ENCODE measurements at places on chromosomes 1 and 21.

GRCh38 chr1:227849251-227849650 is 33.8 kb downstream of the PRSS38 start:
- no peak for DNase-seq

DNA sequence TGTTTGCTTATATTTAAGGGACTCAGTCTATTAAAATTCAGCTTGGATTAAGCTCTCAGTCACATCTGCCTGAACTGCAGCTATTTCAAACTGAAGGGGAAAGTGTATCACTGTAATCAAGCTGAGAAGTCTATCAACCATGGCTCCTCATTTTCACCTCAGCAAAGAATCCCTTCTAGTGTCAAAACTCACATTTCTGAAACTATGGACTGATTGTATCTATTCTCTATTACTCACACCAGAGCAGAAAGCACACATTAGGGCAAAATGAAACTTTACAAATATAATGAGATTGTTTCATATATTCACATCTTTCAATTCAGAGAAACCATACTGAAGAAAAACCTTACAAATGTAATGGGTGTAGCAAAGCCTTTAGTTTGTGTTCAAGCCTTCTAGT is 14.6 kb upstream of the C1orf146 start:
- DNase-seq: no peak

DNA sequence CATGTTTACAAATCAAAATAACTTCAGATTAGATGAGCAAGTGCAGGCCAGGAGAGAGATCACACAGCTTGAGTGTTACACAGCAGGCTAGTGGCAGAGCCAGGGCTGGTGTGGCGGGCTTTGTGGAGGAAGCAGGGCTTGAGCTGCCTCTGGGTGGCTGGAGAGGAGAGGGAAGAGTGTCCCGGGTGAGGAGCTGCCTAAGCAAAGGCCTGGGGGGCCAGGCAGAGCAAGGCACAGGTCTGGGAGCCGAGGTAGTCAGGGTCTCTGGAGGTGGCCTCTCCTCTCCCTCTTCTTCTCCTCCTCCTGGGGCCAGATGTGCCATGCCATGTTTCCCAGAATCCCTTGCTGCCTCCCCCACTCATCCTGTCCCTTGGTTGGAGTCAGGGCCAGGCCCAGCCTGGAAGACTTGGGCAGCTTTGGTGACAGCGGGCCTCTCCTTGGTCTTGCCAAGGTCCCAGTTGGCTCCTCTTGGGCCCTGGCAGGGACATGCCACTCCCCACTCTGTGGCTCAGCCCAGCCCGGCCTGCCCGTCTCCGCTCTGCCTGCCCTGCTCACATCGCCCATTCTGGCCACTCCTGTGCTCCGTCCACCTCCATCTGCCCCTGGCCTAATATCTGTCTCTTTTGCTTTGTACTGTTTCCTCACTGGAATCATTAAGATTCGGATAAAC is 70.3 kb downstream of the PTPRU start:
- DNase-seq: no peak

- no peak for DNase-seq
These were observed 93.2 kb upstream of the KCNK2 start for GRCh38 chr1:214989341-214989740.

- no peak for DNase-seq
These were observed 115.5 kb downstream of the LHX9 start for GRCh38 chr1:198032668-198033067.

DNA sequence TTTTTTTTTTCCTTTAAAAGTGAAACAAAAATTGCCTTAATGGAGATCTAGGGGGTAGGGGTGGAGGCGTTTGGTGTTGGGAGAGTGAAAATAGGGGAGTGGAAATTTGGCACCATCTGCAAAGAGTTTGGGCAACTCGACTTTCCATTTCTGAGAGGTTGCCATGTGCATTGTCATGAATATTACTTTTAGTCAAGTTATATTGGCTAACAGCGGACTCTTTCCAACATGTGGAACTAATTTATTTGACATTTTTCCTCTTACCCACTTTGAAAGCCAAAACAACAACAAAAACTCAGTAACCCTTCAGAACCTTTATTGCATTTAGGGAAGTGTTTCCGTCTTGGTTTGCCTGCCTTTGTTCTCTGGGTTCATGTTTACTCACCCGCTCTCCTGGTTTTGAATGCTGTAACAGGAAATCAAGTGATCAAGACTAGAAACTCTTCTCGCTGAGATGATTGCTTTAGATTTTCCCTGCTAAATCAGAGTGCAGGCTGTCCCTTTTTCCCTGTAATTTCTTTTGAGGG is 70.4 kb downstream of the CACHD1 start:
- peak; percentile 7 for DNase-seq

DNA sequence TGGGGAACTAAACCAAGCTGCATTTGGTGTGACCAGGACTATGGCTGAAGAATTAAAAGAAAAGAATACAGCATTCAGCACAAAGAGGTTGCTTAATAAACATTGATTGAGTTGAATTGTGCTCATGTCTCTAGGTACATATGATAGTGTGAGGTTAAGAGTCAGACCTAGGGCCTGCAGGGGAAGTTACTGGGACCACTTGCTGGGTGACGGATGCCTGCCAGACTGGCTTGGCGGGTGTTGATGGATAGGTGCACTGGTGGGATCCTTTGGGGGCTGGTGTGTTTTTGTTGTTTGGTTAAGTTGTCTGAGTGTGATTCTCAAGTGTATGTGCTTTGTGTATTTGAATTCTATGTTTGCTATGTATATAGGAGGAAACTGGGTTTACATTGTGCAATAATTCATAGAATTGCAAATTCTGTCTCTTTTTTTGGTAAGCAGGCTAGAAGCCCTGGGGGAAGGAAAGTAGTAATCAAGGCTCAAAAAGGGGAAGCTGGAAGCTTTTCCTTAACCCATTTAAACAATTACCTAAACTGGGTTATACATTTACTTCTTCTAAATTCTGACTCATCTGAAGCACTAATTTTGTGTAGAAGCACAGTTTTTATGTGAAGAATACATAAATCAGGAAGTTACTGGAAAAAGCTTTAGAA is 1.8 kb downstream of the CD101 start:
- no peak for DNase-seq

GRCh38 chr1:203395751-203396150 is 44.8 kb upstream of the FMOD start:
- DNase-seq: no peak

DNA sequence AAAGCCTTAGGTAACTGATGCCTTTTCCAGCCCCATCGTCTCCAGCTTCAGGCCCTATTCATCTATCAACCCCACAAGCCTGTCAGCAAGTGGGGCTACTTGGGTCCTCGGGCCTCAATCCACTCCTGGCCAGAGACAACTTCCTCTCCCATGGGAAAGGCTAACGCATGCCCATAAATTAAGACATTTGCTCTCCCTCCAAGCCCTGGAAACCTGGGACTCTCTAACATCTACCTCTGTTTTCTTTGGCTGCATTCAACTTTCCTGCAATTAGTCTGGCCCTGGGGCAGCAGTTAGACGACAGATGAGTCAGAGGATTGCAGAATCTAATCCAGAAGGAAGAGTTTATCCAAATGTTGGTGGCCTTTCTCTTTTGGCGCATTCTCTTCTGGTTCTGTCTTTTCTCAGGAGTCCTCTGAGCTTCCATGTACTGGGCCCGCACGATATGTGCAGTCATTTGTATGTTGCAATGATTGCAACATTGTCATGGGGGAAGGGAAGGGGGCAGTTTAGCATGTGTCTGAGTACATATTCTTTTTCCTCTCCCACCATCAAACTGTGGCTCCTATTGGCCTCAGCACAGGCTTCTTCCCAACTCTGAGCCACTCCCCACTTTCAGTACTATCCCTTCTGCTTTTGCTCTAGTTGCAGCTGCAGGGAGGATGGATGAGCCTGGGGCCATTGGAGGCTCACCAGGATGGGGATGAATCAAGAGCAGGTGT is 54.4 kb downstream of the NAV1 start:
- no peak for DNase-seq

GRCh38 chr1:151501474-151501873 is 9.7 kb upstream of the CGN start:
- no peak for DNase-seq

All from CD4-positive, alpha-beta T cell treated with Interferon alpha-2 for 1 hour (primary cell).